Hepatocyte (in vitro differentiated cells): ENCODE measurements at places on chromosomes 2 and 18.
A peak's percentile ranks its signal among the peaks of the same experiment; 100 is the strongest.

DNA sequence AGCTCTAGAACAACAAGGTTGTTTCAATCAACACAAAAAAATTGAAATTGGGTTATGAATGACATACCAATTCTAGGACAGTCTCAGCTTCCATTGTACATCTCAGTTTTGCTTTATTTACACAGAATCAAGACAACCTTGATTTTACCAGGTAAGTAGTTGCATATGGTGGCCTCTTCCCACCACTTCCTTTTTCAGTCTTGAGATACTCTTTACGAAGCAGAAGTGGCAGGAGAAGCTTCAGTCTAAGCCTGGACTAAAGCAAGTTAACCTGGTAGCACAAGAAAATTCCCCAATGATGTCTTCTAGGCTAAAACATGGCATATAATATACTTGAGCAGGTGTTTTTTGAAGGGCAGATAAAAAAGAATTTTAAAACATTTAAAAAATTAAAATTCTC is 10.7 kb upstream of the FAM136A start:
- no peak for DNase-seq

DNA sequence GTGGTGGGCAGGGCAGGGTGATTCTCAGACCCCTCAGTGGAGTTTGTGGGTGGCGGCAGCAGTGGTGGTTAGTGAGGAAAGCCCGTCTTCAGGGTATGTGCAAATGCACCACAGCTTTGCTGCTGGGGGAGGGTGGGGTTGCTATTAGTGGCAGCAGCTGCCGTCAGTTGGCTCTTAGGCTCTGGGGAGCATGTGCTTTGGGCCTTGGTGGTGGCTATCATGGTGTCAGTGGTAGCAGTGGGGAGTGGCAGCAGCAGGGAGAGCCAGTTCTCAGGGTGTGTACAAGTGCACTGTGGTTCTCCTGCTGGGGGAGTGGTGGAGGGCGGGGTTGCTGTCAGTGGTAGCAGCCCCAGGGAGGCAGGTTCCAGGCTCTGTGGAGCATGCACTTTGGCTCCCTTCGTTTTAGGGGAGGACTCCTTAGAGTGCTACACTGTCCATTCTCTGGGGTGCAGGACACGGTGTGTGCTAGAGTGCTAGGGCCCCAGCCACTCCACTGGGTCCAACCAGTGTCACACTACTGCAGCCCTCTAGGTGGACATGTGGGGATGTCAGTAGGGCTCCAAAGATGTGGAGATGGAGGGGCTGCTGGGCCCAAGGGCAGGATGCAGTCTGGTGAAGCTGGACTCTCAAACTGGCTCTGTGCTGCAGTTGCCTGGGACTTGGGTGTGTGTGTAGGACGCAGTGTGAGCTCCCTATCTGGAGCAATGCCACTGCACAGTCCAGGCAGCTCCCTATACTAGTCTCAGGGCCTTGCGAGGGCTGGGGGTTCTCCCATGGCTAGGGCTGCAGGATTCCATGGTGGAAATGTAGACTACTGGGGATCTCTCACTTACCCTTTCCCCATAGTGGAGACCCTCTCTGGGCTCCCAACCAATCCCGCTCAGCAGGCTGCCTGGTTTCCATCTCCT is 45.3 kb downstream of the ADCYAP1 start:
- no peak for DNase-seq

- DNase-seq: peak; percentile 37
Measured at GRCh38 chr18:11909591-11910026, 1.5 kb upstream of the MPPE1 start.

GRCh38 chr2:209471037-209471436 is 47.2 kb downstream of the MAP2 start:
- DNase-seq: no peak

- DNase-seq: peak; percentile 9
Measured at GRCh38 chr2:152920846-152921245, 202.4 kb downstream of the ARL6IP6 start.

GRCh38 chr2:6909431-6910385 is 7.5 kb upstream of the RNF144A start:
- DNase-seq: no peak

GRCh38 chr2:1047485-1047884 is 96.8 kb downstream of the SNTG2 start:
- no peak for DNase-seq

- DNase-seq: no peak
Measured at GRCh38 chr2:42849311-42849710, 56.9 kb upstream of the HAAO start.

DNA sequence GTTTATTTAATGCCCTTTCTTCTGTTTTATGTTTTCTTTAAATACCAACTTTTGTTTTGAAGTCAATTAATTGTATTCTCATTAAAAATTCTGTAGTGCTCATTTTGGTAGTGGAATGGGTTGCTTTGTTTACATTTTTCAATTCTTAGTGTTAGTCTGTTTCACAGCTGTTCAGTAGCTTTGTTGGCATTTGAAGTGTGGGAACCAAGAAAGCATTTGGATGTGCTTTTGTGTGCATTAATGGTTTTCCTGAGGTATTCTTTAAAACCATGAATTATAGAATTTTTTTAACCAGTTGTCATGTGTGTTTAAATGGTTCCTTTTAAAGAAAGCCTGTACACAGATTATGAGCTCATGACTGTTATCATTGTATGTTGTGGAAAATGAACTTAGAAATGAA is 19.7 kb downstream of the MIB1 start:
- DNase-seq: no peak

DNA sequence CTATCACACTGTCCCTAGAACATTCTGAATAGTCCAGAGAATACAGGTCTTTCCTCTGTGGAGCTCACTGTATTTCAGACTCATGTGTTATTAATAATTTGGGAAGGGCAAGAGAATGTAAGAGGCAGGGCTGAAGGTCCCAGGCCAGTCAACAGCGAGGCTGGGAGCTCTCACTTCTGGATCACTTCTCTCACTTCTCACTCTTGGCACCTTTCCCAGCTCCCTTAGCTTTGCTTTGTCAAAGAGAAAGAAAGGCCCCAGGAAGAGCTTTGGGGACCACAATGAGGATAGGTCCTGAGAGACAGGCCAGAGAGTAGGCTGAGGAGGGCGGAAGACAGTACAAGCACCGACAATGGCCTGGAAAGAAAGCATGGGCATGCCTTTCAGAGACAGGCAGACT is 11.2 kb downstream of the EFR3B start:
- no peak for DNase-seq

GRCh38 chr2:50956886-50957285 is 75.0 kb downstream of the NRXN1 start:
- no peak for DNase-seq

DNA sequence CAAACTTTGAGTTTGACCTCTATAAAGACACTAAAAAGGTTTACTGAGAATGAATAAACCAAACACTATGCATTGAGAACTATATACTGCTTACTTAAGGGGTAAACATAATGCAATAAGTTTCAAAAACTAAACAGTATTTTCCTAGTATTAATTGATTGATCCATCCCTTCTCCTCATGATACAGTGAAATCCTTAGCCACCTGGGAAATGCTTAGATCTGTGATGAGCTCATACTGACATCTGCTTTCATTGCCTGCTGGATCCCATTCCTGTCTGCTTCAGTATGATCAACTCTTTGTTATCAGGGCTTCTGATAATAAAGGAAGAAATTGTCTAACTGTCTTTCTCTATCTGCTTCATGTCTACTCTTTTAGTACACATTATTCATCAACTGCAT is 74.9 kb upstream of the UBE2E3 start:
- no peak for DNase-seq

GRCh38 chr2:240123821-240124650 is 12.1 kb downstream of the COPS9 start:
- DNase-seq: no peak

GRCh38 chr2:127219171-127220070 is 678 bp downstream of the CYP27C1 start:
- peak; percentile 64 for DNase-seq

DNA sequence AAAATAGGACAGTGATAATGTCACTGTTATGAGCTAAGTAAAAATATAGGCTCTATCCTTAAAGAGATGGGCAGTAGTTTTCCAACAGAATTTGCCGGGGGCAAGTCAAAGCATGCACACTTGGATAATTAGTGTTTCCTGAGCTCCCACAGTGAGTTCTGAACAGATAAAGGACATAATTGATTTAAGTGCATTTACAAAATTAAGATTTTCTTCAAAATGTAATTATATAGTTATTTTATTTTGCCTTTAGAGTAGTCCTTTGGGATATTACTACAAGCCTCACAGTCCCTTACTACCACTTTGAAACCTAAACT is 107.6 kb downstream of the RAPGEF4 start:
- DNase-seq: no peak

GRCh38 chr2:176999301-176999700 is 213.3 kb upstream of the HNRNPA3 start:
- DNase-seq: peak; percentile 6

GRCh38 chr18:23580677-23581367 is 5.5 kb downstream of the NPC1 start:
- DNase-seq: no peak

DNA sequence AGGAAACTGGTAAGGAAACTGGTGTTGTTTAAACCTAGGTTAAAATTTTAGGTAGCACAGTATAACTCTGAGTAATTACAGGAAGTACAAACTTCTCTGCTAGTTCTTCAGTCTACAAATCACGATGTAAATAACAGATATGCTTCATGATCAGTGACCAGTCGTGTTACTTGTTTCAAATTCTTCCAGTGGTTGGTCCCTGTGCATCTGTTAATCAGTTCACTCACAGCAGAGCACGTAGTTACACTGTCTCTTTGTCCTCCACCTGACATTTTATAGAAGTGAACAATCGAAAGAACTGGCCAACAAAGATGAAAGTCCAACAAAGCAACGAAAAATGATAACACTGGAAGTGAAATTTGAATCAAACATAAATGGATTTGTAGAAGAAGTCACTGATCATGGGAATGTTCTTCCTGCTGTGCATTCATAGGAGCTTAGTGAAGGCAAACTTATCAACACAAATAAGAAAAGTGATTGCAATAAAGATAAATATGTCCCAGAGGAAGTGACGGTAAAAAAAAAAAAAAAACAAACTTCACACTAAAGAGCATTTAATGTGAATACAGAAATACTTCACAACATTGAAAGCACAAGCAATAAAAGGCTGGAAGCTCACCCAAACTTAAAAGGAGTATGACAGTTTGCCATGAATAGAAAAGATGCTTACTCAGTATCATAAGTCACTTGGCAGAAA is 7.0 kb downstream of the EIF2AK2 start:
- DNase-seq: peak; percentile 13

DNA sequence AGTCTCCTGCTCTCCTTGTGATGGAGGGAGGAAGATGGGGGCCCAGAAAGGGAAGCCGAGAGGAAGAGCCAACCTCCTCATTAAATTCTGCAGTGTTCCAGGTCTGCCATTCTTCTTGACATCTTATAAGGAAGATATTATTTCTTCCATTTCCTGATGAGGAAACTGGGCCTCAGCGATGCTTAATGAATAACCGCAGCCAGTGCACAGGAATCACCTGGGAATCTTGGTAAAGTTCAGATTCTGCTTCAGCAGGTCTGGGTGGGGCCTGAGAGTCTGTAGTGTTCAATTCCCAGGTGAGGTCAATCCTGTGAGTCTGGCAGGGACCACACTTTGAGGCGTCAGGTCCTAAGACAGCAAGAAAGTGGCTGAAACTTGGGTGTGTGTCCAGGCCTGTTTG is 17.3 kb downstream of the PCARE start:
- no peak for DNase-seq

DNA sequence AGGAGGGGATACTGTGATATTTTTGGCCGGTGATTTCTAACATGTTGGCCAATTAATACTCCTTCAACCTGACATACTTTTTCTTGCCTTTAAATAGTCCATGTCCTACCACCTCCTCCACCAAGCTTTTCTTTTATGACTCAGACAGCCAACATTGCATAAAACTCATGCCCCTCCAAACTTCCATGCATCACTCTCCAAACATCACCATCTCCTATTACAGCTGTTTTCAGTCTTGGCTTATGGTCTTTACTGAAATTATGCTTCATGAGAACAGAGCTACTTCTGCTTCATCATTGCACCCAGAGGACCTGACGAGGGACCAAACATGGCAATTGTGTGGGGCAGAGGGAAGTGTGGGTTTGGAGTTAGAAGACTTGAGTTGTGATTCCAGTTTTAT is 305.4 kb downstream of the LPIN1 start:
- no peak for DNase-seq

- DNase-seq: no peak
Measured at GRCh38 chr2:113230531-113230930, 48.2 kb downstream of the PAX8 start.

DNA sequence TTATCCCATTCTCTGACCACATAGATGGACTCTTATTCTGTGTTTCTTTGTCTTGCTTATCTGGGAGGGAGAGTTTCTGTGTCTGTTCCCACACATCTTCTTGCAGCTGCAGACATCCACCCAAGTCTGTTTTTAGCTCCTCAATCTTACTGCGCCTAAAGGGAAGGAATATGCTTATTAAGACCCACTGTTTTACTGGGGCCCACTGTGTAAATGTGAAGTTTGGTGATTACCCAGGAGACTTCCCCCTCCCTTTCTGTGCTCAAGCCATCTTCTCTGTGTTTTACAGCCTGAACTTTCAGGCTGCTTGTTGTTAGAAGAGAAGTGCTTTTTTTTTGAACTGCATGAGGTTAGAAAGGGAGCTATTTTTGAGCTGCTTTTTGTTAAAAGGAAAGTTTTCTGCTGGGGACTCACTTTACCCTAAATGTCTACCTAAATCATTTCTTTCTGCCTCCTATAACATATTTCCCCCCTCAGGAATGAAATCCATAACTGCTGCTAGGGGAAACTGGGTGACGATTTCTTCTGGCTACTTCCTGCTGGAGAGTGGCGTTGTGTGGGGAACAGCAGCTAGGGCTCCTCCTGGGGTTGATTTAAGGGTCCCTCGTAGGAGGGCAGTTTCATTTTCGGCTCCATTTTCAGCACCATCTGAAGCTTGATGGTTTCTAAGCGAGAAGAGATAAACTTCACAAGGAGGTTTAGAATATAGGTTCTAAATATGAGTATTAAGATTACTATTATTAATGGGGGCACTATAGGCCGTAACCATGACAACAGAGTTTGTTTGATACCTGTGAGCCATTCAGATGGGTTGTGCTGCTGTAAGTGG is 39.5 kb upstream of the GMCL1 start:
- no peak for DNase-seq

DNA sequence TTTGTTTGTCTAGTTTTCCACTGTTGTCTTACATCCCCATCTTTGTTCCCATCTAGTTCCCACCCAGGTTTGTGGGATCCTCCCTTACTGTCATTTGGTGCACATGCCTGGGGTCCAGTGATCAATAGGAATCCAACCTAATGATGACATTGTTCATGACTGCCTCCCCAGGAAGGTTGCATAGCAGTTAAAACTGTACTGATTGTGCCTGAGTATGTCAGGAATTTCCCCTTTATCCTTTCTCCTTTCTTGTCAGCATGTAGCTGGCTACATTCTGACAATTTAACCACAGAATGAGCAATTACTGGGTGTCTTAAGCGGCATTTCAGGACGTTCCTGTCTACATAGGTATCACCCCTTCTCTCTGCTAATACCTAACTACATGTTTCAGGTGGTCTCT is 653.0 kb downstream of the CNTNAP5 start:
- no peak for DNase-seq
